ENCODE measurements at places on chromosomes 2 and 18. TPM values are rescaled to one million over a fixed set of nuclear protein-coding genes. Genes with fewer than 3 reads are reported as not detected.

ZNF892 gene
- total RNA-seq, result 22.9 TPM

ANO7 gene
- 0.27 TPM for total RNA-seq

- H3K4me1 ChIP-seq, result no peaks in the 10 kb centered on the region
- no peak overlapping the region for H3K27ac ChIP-seq
- no peaks in the 10 kb centered on the region for H3K36me3 ChIP-seq
- no peak overlapping the region for H3K4me3 ChIP-seq
- no peak for DNase-seq
Observed at GRCh38 chr18:33593261-33593660, 15.2 kb downstream of the ASXL3 start.

DNA sequence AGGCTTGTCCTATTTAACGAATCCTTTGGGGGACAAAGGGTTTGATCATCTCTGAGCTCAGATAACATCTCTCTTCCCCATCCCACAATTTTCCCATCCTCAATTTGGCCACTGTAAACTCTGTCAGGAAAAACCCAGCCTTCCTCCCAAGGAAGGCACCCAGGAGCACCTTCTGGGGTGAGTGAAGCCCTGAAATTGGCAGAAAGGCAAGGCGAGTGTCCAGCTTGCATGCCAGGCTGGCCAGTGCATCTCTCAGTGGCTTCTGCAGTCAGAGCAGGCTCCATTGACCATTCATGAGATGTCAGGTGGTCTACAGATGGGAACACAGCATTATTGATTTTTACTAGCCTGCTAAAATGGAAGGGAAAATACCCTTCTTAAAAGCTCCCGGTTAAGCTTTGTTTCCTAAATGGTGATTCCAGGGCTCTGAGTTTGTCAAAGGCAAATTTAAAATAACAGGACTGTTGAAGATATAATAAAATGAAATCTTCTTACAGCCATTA is 83.2 kb upstream of the BOD1L2 start:
- no peak overlapping the region for H3K4me3 ChIP-seq
- H3K27ac ChIP-seq, result no peak overlapping the region
- H3K4me1 ChIP-seq, result no peaks in the 10 kb centered on the region

DNA sequence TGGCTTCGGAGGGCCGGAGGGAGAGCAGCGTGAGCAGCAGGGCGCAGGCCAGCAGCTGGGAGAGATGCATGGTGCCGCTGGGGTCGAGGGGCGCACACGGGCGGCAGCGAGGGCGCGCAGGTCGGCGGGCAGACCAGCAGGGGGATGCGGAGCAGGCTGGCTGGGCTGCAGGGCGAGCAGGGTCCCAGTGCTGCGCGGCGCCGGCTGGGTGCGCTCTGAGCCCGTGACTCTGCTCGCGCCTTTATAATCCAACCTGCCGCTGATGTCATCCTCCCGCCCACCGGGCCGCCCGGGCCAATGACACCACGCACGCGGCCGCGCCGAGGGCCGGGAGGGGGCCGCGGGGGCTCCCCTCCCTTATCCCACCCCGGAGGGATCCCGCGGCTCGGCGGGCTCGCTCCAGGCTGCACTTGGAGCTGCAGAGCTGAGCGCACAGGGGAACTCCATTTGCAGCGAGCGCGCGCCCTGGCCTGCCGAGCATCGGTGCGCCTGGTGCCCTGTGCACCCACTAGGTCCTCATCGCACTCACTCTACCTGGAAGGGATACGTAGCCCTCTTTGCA is at the start of gene NPPC:
Gene NPPC, minus strand, starts transcription at position 217 of the 562 bp plus-strand sequence. Its CDS starts 147 bp downstream, at position 70.
- peaks cover 3% of the 10 kb centered on the region for H3K27me3 ChIP-seq
- H3K36me3 ChIP-seq, result no peaks in the 10 kb centered on the region
- no peak within 1 kb of the TSS for H3K27ac ChIP-seq
- H3K4me1 ChIP-seq, result peaks cover 18% of the 10 kb centered on the region

GRCh38 chr18:5746844-5747243 is 148.5 kb downstream of the TMEM200C start:
- H3K4me3 ChIP-seq, result no peak overlapping the region

Data from thoracic aorta (tissue), 2 donors.